ENCODE measurements at places on chromosomes 16 and 17. TPM values are rescaled to one million over a fixed set of nuclear protein-coding genes. Genes with fewer than 3 reads are reported as not detected.

Gene PDE6G
- total RNA-seq, result 2.0 TPM

Gene NECAB2
- 1.7 TPM for total RNA-seq

Gene ANKS4B
- total RNA-seq, result 2.8 TPM

Gene FA2H
- 1.8 TPM for total RNA-seq

Gene GPRC5B
- 52.2 TPM for total RNA-seq

Gene TMIGD1
- not detected for total RNA-seq

Gene DYNLRB2
- total RNA-seq, result not detected

Gene KCNH6
- total RNA-seq, result 0.72 TPM

Gene SEPTIN12
- not detected for total RNA-seq

GRCh38 chr16:46836534-46837530 is 5.9 kb upstream of the C16orf87 start:
- H3K4me3 ChIP-seq, result no peak overlapping the region
- no peak overlapping the region for H3K27ac ChIP-seq
- H3K4me1 ChIP-seq, result no peaks in the 10 kb centered on the region
- H3K36me3 ChIP-seq, result no peaks in the 10 kb centered on the region
- no peaks in the 10 kb centered on the region for H3K27me3 ChIP-seq

DNA sequence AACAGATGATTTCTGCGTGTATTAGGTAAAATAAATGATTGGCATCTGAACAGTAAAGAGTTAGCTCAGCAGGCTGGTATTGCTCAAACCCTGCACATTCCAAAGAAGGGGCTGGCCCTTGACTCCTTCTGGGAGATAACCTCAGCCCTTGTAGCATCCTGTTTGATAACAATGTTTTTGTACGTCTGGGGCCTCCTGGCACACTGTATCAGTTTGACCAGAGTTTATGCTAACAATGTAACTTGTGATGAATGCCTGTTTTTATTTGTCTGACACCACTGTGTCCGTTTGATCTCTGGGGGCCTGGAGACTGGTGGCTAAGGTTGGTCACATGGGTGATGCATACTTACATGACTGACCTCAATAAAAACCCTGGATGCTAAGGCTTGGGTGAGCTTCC is 43.8 kb upstream of the NDRG4 start:
- H3K27ac ChIP-seq, result no peak overlapping the region
- peaks cover 17% of the 10 kb centered on the region for H3K27me3 ChIP-seq
- no peak overlapping the region for H3K4me3 ChIP-seq
- no peaks in the 10 kb centered on the region for H3K4me1 ChIP-seq

GRCh38 chr17:19369107-19369778 is 6.7 kb upstream of the B9D1 start:
- no peak overlapping the region for H3K27ac ChIP-seq
- H3K4me3 ChIP-seq, result no peak overlapping the region
- no peaks in the 10 kb centered on the region for H3K27me3 ChIP-seq
- H3K36me3 ChIP-seq, result no peaks in the 10 kb centered on the region
- DNase-seq, result no peak

GRCh38 chr16:17396762-17397498 is 73.8 kb downstream of the XYLT1 start:
- no peaks in the 10 kb centered on the region for H3K36me3 ChIP-seq
- H3K4me3 ChIP-seq, result no peak overlapping the region
- peak; percentile 71 for DNase-seq
- no peaks in the 10 kb centered on the region for H3K27me3 ChIP-seq

- no peak overlapping the region for H3K27ac ChIP-seq
- H3K4me3 ChIP-seq, result no peak overlapping the region
- H3K36me3 ChIP-seq, result no peaks in the 10 kb centered on the region
- DNase-seq, result no peak
- no peaks in the 10 kb centered on the region for H3K4me1 ChIP-seq
Measured at GRCh38 chr16:50991436-50991835, 159.6 kb downstream of the SALL1 start.

GRCh38 chr16:27318392-27319256 is 4.8 kb downstream of the IL4R start:
- no peaks in the 10 kb centered on the region for H3K27me3 ChIP-seq
- peak overlapping the region; percentile 100 for H3K27ac ChIP-seq
- DNase-seq, result no peak
- peak overlapping the region; percentile 19 for H3K4me3 ChIP-seq
- H3K4me1 ChIP-seq, result peaks cover 82% of the 10 kb centered on the region

DNA sequence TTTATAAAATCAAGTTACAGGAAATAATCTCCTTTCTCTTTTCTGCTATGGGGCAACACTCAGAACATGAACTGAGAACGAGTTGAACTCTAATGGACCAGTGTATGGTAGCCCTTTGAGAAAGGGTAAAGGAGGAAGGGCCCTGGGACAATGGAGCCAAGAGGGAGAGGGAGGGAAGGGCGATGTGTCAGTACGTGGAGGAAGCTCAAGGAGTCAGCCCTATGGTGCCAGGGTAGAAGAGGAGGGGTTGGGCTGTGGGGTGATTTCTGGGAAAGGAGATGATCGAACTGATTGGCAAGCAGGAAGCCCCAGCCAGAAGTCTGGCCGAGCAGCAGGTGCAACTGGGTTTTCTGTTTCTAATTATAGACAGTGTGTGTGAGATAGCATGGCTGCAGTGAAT is 4.3 kb upstream of the WIPI1 start:
- peaks cover 16% of the 10 kb centered on the region for H3K4me1 ChIP-seq
- no peak overlapping the region for H3K4me3 ChIP-seq
- no peaks in the 10 kb centered on the region for H3K27me3 ChIP-seq
- DNase-seq, result peak; percentile 45

DNA sequence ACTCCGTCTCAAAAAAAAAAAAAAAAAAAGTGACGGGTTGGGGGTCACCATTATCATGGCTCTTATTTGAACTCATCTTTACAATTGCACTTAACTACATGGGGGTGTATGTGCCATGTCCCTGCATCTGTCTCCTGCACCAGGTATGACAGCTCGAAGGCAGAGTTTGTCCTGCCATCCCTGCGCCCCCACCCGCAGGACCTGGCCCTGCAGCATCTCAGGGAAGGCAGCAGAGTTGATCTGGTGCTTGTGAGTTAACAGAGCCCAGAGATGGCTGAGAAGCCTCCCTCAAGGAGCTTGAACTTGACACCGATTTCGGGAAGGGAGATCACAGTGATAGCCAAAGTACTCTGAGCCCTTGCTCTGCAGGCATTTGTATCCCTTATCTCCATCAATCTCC is 44.8 kb downstream of the C16orf82 start:
- no peaks in the 10 kb centered on the region for H3K27me3 ChIP-seq
- no peak overlapping the region for H3K4me3 ChIP-seq
- DNase-seq, result no peak
- no peak overlapping the region for H3K27ac ChIP-seq

- no peak overlapping the region for H3K27ac ChIP-seq
- no peak for DNase-seq
- no peaks in the 10 kb centered on the region for H3K4me1 ChIP-seq
- H3K36me3 ChIP-seq, result no peaks in the 10 kb centered on the region
- no peaks in the 10 kb centered on the region for H3K27me3 ChIP-seq
Measured at GRCh38 chr17:56810343-56810742, 23.4 kb downstream of the C17orf67 start.

All from stomach (tissue), 19 donors.